NCI-H526 treated with DMSO at 0.1 percent for 48 hours (cell line): ENCODE measurements at places on chromosomes 6 and 20.

DNA sequence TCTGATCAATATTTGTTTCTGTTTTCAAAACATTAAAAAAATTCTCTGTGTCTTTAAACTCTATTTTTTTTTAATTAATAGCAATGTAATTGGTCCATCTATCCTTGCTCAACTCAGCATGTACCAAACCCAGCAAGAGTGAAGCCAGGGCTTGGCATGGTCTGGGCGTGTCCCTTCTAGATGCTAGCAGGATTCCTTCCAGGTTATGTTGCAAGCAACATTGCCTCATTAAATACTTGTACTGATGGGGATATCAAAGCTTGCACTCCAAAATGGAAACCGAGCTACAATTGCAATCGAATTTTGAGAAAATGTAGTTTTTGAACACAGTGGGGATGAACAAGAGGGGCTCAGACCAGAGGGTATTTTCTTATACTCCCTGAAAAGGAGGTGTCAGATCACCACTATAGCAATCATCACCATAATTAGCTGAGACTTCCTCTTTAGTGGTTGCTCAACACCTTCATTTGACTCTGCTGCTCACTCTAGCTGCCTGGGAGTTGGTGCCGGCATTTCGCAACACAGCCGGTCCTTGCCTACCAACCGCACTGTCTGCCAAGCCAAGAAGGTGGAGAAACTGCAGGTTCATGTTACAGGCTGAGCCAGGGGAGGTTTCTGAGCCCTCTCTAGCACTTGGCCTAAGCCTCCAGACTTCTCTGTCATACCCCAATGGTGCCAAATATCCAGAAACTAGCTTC lies 67.8 kb upstream of the RALGAPA2 start:
- no peak for DNase-seq

- DNase-seq, result no peak
These were observed 14.9 kb downstream of the NEDD9 start for GRCh38 chr6:11217360-11218101.

- DNase-seq, result no peak
These were observed 11.2 kb upstream of the FRMD1 start for GRCh38 chr6:168090064-168090690.

DNA sequence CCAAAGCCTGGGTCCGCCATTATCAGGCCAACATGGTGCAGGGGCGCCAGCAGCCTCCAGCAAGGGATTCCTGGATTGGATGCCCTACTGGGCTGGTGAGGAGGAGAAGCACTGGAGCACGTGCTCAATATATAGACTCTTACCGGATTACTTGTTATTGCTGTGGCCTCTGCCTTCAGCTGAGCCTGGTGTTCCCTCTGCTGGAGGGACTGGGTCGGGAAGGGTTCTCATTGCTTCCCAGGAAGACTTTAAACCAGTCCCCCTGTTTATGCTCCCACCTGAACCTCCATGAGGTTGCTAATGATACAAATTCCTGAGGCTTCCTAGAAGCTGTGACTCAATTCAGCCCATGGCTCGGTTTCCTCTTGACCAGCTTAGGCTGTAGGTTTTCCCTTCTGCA lies 186.7 kb upstream of the ARID1B start:
- no peak for DNase-seq

GRCh38 chr6:37990762-37991525 lies 171.4 kb downstream of the ZFAND3 start:
- DNase-seq, result no peak

DNA sequence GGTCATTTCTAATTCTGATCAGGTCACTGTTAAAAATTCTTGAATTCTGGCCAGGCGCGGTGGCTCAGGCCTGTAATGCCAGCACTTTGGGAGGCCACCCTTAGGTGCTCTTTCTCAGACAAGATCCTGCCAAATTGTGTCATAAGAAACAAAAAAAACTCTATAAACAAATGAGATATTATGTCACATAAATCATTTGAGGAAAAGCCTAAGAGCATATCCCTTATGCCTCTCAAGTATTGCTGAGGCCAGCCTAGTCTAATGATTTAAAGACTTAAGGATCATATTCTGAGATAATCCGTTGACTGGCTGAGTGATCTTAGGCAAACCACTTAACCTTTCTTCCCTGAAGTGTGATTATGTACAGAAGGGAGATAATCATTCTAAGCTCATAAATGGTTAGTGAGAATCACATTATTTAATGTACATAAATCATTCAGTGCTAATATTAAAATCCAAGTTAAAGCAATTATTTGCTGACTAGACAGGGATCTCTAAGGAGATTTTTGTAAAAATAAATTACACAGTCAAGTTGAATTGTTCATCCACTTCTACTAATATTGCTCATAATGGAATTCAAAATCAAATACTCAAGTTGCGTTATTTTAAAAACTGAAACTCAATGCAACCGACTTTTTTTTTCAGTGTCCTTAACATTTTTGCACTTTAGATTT lies 365.4 kb downstream of the PHF3 start:
- DNase-seq, result no peak

GRCh38 chr6:150697515-150697914 lies 97.8 kb downstream of the PLEKHG1 start:
- DNase-seq, result no peak

GRCh38 chr20:45445805-45446562 lies 23.6 kb upstream of the WFDC2 start:
- no peak for DNase-seq

DNA sequence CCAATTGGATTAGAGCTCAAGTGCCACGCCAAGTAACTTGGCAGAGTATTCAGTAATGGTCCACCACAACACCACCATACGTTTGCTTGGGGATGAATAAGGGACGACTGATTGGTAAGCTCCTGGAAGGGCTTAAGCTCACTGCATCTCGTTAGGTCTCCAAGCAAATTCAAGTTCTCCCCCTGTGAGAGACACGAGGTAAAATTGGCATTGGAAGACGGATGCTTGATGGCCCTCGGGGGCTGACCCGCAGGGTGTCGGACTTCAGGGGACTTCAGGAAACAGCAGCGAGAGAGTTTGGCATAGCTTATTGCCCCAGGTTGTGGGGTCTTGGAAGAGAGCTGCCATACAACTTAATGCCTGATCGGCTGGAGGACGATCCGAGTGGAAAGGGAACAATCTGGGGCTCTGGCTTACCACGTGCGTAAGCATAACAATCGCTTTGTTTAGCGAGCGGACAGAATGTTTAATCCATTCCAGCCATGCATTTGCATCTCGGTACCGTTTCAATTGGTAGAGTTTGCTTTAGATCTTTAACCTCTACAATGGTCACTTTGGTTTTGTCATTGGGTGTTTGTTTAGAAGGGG lies 4.8 kb upstream of the ZNFX1 start:
- no peak for DNase-seq

- DNase-seq, result no peak
These were observed 107.9 kb upstream of the CLDN20 start for GRCh38 chr6:155155787-155156447.
